Mesenteric fat pad (tissue), 1 donor: ENCODE measurements at places on chromosomes 6 and 20.
A peak's percentile ranks its signal among the peaks of the same experiment; 100 is the strongest.

GRCh38 chr6:43976706-43977403, 150.4 kb downstream of the MRPL14 start:
- DNase-seq, result peak; percentile 2

- no peak for DNase-seq
Measured at GRCh38 chr20:11355345-11355744, 562.3 kb upstream of the BTBD3 start.

- no peak for DNase-seq
Measured at GRCh38 chr6:122645256-122645655, 35.1 kb downstream of the PKIB start.

GRCh38 chr6:137883400-137884148, 16.5 kb downstream of the TNFAIP3 start:
- DNase-seq, result no peak

- DNase-seq, result peak; percentile 90
Measured at GRCh38 chr6:45421709-45422502, 44.2 kb upstream of the SUPT3H start.

GRCh38 chr20:2237059-2237458, 58.7 kb upstream of the TGM3 start:
- no peak for DNase-seq
